ENCODE measurements at places on chromosomes 1 and 21.

- no peak for DNase-seq
These were observed 50.8 kb upstream of the PODN start for GRCh38 chr1:53011175-53011574.

DNA sequence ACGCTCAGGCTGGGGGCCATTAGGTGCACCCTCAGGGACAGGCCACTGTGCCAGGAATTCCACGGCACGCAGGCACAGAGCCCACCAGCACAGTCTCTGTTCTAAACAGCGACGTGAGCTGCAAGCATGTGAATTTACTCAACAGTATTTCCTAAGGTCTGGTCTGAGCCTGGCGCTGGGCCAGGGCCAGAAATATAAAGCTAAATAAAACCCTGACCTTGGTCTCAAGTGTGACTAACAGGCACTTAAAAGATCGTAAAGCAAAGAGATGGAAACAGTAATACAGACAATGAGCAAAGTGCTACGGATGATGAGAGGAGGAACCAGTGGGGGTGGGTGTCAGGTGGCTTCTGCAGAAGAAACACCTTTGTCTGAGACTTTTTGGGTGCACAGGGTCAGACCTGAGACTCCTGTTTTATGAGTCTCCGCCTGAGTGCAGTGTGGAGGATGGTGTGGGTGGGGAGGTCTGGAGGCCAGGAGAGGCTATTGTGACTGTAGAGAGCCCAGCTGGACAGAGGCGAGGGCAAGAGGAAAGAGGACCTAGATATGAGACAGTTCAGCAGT is 53.4 kb upstream of the EDN2 start:
- DNase-seq, result peak; percentile 91

- no peak for DNase-seq
These were observed 36.1 kb upstream of the IVNS1ABP start for GRCh38 chr1:185353124-185353523.

DNA sequence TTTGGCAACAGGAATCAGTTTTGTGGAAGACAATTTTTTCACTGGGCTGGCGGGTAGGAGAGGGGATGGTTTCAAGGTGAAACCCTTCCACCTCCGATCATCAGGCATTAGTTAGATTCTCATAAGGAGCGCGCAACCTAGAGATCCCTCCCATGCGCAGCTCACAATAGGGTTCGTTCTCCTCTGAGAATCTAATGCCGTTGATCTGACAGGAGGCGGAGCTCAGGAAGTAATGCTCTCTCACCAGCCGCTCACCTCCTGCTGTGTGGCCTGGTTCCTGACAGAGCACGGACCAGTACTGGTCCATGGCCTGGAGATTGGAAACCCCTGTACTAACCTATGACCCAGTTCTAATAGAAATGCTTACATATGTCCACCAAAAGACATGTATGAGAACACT is 96.6 kb upstream of the KIAA1614 start:
- DNase-seq, result no peak

GRCh38 chr1:214445831-214446614 is 105.4 kb downstream of the PTPN14 start:
- peak; percentile 66 for DNase-seq
